GM23248 (cell line): ENCODE measurements at places on chromosomes 5 and 9. TPM values are rescaled to one million over a fixed set of nuclear protein-coding genes. Genes with fewer than 3 reads are reported as not detected.
A peak's percentile ranks its signal among the peaks of the same experiment; 100 is the strongest.

GRCh38 chr9:85004818-85005413, 335.4 kb downstream of the NTRK2 start:
- H3K27ac ChIP-seq: no peak overlapping the region
- H3K4me3 ChIP-seq: no peak overlapping the region
- H3K27me3 ChIP-seq: no peaks in the 10 kb centered on the region
- peak; percentile 7 for DNase-seq
- no peaks in the 10 kb centered on the region for H3K4me1 ChIP-seq

GRCh38 chr9:19689328-19690101, 99.3 kb downstream of the SLC24A2 start:
- no peaks in the 10 kb centered on the region for H3K4me1 ChIP-seq
- H3K36me3 ChIP-seq: no peaks in the 10 kb centered on the region
- H3K27ac ChIP-seq: no peak overlapping the region
- DNase-seq: peak; percentile 8

DNA sequence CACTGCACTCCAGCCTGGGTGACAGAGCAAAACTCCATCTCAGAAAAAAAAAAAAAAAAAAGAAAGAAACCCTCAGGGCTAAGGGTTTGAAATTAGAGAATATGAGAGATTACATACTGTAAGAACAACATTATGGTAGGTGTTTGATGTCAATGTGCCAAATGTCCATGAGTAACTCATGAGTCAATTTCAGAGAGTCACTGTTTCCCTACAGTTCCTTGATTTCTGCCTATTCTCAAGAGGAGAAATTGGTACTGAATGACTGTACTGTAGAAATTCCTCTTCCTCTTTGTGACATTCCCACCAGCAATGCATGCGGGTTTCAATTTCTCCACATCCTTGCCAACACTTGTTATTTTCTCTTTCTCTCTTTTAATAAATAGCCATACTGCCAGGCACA, 35.2 kb downstream of the MARVELD2 start:
- peak overlapping the region; percentile 80 for H3K27ac ChIP-seq
- peak; percentile 95 for DNase-seq
- no peaks in the 10 kb centered on the region for H3K36me3 ChIP-seq
- no peaks in the 10 kb centered on the region for H3K27me3 ChIP-seq
- peaks cover 9% of the 10 kb centered on the region for H3K4me1 ChIP-seq
- H3K4me3 ChIP-seq: no peak overlapping the region

DNA sequence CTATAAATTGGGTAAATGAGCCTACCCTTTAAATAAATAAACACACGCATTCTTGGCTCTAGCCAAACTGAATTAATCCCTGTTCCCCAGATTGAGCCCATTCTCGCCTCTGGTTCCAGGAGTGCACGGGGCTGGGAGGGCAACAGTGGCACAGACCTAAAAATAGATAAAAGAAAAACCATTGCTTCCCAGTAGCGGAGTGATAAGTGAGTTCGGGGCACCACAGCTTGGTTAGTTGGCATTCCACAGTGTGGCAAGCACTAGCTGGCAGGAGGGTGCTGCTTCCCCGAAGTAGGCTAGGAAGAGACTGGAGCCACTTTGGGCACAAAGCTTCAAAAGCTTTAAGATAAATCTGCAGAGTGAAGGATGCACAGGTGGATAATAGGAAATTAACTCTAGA, 322.2 kb upstream of the SGCD start:
- no peaks in the 10 kb centered on the region for H3K36me3 ChIP-seq
- no peak overlapping the region for H3K27ac ChIP-seq
- peaks cover 5% of the 10 kb centered on the region; the same call in 1 of the 2 replicates for H3K4me1 ChIP-seq
- H3K27me3 ChIP-seq: 0 out of 2 replicates have a peak, but pooled peaks cover 5% of the 10 kb centered on the region
- no peak overlapping the region for H3K4me3 ChIP-seq

- no peaks in the 10 kb centered on the region for H3K36me3 ChIP-seq
- H3K4me1 ChIP-seq: peaks cover 14% of the 10 kb centered on the region
- H3K27ac ChIP-seq: no peak overlapping the region
- no peak for DNase-seq
- H3K4me3 ChIP-seq: no peak overlapping the region
- no peaks in the 10 kb centered on the region for H3K27me3 ChIP-seq
Observed at GRCh38 chr5:52725065-52725746, 62.5 kb upstream of the ITGA1 start.

GRCh38 chr5:173158366-173158765, 14.0 kb downstream of the BNIP1 start:
- H3K27me3 ChIP-seq: no peaks in the 10 kb centered on the region
- no peaks in the 10 kb centered on the region for H3K4me1 ChIP-seq
- no peak for DNase-seq

GRCh38 chr9:122498883-122499288, 11.7 kb upstream of the OR1J2 start:
- DNase-seq: peak; percentile 73
- no peaks in the 10 kb centered on the region for H3K27me3 ChIP-seq
- H3K4me1 ChIP-seq: no peaks in the 10 kb centered on the region
- no peak overlapping the region for H3K27ac ChIP-seq
- H3K36me3 ChIP-seq: no peaks in the 10 kb centered on the region

- no peaks in the 10 kb centered on the region for H3K36me3 ChIP-seq
- DNase-seq: no peak
- no peaks in the 10 kb centered on the region for H3K27me3 ChIP-seq
Observed at GRCh38 chr9:28135549-28135948, 562.3 kb upstream of the C9orf72 start.

DNA sequence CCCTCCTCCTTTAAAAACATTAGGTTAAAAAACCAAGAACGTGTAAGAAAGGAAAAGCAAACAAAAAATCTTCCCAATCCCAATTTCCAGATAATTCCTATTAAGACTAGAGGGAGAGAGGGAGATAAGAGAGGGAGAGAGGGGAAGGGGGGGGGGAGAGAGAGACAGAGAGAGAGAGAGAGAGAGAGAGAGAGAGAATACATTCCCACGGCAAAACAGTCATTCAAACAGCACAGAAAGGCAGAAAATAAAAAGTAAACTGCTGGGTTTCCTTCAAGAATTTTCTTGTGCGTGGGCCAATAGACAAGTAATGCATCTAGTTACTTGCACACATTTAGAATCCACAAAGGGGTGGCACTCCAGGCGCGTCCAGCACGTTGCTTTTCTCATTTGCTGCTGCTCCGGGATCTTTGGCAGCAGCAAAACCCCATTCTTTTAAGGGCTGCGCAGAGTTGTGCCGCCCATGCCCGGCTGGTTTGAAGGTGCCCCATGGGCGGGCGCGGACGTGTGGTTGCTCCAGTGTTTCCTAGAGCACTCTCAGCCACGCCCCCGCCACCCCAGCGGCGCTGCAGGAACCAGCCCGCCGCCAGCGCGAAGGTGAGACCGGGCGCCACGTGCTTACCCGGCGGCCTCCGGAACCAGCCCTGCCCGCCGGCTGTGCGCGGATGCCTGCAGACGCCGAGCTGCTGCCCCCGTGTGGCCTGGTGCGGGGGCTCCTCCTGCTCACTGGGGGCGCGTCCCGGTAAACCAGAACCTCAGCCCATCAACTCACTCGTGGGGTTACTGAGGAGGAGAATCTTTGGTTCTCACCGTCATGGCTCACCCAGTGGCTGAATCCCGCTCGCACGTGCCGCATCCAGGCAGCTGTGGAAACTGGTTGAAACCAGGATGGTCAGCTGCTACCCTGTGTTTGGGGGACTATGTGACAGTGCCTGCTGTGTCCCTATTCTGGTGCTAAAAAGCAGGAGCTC, 44.6 kb downstream of the STC2 start:
- H3K36me3 ChIP-seq: no peaks in the 10 kb centered on the region
- H3K27ac ChIP-seq: no peak overlapping the region
- peak overlapping the region; percentile 66 for H3K4me3 ChIP-seq
- H3K27me3 ChIP-seq: peaks cover 4% of the 10 kb centered on the region
- DNase-seq: peak; percentile 88
- H3K4me1 ChIP-seq: peaks cover 4% of the 10 kb centered on the region; the same call in 1 of the 2 replicates

DNA sequence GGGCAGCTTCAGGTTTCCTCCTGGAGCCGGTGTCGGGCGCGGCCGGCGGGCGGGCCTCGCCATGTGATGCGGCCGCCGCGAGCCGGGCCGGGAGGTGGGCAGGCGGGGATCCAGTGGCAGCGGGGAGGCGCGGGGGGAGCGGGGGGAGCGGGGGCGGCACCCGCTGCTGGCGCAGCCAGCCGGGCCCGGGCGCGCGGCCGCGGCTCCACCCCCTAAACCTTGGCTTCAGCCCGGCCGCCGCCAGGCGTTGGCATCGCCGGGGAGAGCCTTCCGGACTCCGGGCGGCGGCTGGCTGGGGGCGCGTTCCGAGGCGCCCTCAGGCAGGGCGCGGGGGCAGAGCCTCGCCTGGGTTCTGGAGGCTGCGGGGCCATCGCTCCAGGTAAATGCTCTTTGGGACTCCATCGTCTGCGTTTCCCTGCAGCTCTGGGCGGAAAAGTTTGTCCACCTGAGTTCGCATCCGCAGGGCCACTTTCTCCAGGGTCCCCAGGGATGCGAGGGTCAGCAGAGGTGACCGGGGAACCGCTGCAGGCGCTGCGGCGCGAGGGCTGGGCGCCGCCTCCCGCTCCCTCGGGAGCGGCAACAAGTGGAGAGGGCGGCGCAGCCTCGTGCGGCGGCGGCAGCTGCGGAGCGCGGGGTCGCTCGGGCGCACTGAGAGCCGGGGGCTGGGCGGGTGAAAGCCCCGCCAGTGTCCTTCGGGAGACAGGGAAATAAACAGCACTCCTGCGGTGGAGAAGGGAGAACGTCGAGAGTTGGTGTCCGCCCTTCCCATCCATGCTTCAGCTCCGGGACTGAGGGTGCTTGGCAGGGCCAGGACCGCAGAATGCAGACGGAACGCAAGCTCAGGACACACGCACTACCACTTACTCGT, at the start of gene ARHGEF28:
ARHGEF28 (plus strand) TSS at position 253 of the 868 bp plus-strand sequence. CDS start 58,656 bp downstream, outside the sequence.
- no peaks in the 10 kb centered on the region for H3K27me3 ChIP-seq
- peak within 1 kb of the TSS; percentile 26 for H3K27ac ChIP-seq
- H3K4me1 ChIP-seq: 0 out of 2 replicates have a peak, but pooled peaks cover 10% of the 10 kb centered on the region
- H3K4me3 ChIP-seq: peak within 1 kb of the TSS; percentile 91
- peak; percentile 82 for DNase-seq

GRCh38 chr9:37466037-37466709, 923 bp upstream of the ZBTB5 start:
- peak overlapping the region; percentile 83 for H3K4me3 ChIP-seq
- peak; percentile 94 for DNase-seq
- no peaks in the 10 kb centered on the region for H3K27me3 ChIP-seq
- no peaks in the 10 kb centered on the region for H3K36me3 ChIP-seq

- H3K4me3 ChIP-seq: no peak overlapping the region
- H3K27ac ChIP-seq: no peak overlapping the region
- no peaks in the 10 kb centered on the region for H3K27me3 ChIP-seq
- no peaks in the 10 kb centered on the region for H3K36me3 ChIP-seq
- DNase-seq: no peak
Observed at GRCh38 chr5:79802406-79802805, 112.8 kb downstream of the CMYA5 start.

DNA sequence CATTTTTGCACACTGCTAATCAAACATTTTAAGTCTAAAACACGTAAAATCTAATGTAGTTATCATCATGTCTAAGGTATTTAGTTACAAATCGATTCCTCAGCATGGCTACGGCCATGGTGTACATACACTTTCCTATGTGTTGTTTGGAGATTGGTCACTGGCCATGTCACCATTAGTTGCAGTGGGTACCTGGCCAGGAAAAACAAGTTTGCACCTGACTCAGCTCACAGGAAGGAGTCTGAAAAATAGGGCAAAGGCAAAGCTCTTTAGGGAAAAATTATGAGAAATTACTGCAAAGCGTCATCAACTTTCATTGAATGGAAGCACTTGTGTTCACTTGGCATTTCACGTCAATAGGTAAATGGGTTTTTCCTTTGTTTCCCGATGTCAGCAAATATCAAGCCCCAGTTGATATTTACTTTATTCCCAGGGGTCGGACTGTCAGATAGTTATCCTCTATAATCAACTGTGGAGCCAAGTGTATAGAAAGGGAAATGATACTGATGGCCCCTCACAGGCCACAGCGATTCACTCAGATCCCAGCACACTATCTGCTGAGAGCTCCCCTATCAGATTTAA, 626.0 kb upstream of the ADAMTS16 start:
- H3K4me1 ChIP-seq: no peaks in the 10 kb centered on the region
- H3K4me3 ChIP-seq: no peak overlapping the region
- DNase-seq: no peak
- H3K27me3 ChIP-seq: peaks cover 7% of the 10 kb centered on the region

DNA sequence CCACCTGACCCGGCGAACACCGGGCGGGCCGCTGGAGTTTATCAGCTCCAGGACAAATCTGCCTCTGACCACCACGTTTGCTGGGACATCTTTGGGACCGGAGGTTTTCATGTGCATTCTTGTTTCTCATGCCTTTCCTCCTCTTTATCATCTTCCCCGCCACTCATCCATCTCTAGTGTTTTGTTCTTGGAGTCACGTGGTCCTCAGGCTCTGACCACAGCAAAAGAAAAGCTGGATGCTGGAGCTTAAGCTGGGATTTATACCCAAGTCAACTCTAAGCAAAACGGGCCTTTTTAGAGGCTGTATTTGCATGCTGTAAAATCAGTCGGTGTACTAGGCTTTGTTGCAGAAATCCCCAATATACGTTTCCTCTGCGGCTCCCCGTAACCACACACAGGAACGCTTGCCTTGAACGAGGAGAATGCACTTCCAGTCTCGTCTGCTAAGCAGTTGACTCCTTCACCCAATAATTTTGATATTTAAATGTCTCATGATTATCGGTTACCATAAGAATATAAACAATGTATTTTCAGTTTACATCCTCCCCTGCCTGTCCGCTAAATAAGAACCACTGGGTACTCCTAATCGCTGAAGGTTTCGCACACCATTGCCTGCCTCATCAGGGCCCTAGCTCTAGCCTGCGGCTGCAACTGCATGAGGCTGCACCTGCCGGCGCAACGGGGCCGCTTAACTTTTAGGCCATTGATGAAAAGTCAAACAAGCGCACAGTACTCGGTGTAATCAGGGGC, 560 bp upstream of the NDUFS6 start:
- peak; percentile 67 for DNase-seq
- H3K27me3 ChIP-seq: no peaks in the 10 kb centered on the region
- peaks cover 6% of the 10 kb centered on the region for H3K36me3 ChIP-seq
- H3K27ac ChIP-seq: peak overlapping the region; percentile 83

GRCh38 chr5:35373249-35373648, 143.0 kb upstream of the PRLR start:
- no peaks in the 10 kb centered on the region for H3K4me1 ChIP-seq
- no peaks in the 10 kb centered on the region for H3K36me3 ChIP-seq
- H3K27me3 ChIP-seq: 0 out of 2 replicates have a peak, but pooled peaks cover 4% of the 10 kb centered on the region

DNA sequence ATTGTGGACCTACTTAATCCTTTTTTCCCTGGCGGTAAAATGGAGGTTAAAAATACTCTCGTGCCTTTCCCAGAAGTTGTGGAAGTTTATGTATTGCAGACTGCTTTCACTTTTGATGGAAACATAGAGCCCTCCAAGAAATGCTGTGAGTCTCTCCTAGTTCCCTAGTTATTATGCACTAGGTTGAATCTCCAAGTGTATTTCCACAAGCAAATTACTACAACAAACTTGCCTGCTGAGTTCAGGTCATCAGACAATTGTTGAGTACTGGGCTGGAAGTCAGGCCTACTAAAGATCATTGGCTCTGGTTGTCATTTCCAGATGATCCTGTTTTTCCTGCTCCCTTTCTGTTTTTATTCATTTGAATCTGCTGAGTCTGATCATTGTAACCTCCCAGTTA, 104.1 kb downstream of the CD180 start:
- H3K4me1 ChIP-seq: peaks cover 31% of the 10 kb centered on the region
- no peak overlapping the region for H3K4me3 ChIP-seq
- no peak for DNase-seq
- no peaks in the 10 kb centered on the region for H3K36me3 ChIP-seq
- no peaks in the 10 kb centered on the region for H3K27me3 ChIP-seq
- no peak overlapping the region for H3K27ac ChIP-seq

The GTF2H2 gene
- 20.7 and 22.0 TPM in 2 replicates for polyA plus RNA-seq

The ANGPTL2 gene
- polyA plus RNA-seq: 8.8 and 9.5 TPM in 2 replicates

The CCL28 gene
- polyA plus RNA-seq: 1.4 and 2.2 TPM in 2 replicates

The S100Z gene
- not detected in 2 replicates for polyA plus RNA-seq

The SLC4A9 gene
- polyA plus RNA-seq: not detected in 2 replicates

The CDKN2A gene
- 42.2 and 43.6 TPM in 2 replicates for polyA plus RNA-seq

The PRRT1B gene
- polyA plus RNA-seq: not detected in 2 replicates

The OR1J2 gene
- 0.20 and 0.28 TPM in 2 replicates for polyA plus RNA-seq
